ENCODE measurements at places on chromosomes 4 and X.

DNA sequence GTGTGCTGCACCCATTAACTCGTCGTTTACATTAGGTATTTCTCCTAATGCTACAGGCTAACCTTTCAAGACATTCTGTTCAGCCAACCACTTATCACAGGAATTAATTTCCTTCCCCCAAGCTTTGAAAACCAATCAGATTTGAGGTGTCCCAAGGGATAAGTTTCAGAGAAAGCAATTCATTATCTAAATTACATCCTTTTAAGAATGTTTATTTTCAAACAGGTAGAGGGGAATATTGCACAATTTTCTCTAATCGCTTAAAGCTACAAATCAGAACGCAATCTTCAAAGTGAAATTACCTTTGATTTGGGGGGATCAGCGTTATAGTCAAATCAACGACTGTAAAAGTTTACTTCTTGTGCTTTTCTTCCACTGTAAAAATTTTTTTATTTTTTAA is 1.6 kb downstream of the CLOCK start:
- DNase-seq, result no peak

DNA sequence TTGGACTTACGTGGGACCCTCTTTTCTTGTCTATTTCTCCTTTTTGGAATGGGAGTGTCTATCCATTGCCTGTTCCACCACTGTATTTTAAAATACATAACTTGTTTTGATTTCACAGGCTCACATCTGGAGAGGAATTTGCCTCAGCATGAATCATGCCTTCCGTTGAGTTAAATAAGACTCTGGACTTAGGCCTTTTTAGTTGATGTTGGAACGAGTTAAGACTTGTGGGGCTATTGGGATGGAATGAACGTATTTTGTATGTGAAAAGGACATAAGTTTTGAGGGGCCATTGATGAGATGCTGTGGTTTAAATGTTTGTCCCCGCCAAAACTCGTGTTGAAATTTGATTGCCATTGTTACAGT is 66.2 kb downstream of the BEX3 start:
- no peak for DNase-seq

GRCh38 chrX:24343719-24344118 is 16.7 kb upstream of the SUPT20HL1 start:
- DNase-seq, result no peak

DNA sequence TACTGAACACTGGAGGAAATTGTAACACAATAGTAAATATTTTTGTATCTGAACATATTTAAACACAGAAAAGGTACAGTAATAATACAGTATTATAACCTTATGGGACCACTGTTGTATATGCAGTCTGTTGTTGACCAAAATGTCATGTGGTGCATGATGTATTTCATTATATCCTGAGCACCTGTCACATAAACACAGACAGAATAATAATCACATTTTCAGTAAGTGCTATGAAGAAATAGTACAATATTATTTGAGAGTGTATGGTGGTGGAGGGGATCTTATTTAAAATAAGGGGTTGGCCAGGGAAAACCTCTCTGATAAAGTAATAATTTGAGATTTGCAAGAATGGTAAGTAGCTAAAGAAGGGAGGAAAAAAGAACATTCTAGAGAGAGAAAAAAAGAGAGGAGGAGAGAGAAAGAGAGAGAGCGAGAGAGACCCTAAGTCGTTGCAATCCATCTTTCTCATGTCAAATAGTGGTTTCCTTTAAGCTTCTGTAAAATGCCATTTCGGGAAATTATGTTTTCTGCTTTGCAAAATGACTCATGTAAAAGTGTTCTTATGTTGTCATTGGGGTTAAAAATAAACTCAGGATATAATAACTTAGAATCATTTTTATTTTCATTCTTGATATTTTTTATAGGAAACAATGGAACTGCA is 19.3 kb upstream of the CLNK start:
- DNase-seq, result no peak

GRCh38 chr4:129246910-129247461 is 151.0 kb downstream of the C4orf33 start:
- no peak for DNase-seq

DNA sequence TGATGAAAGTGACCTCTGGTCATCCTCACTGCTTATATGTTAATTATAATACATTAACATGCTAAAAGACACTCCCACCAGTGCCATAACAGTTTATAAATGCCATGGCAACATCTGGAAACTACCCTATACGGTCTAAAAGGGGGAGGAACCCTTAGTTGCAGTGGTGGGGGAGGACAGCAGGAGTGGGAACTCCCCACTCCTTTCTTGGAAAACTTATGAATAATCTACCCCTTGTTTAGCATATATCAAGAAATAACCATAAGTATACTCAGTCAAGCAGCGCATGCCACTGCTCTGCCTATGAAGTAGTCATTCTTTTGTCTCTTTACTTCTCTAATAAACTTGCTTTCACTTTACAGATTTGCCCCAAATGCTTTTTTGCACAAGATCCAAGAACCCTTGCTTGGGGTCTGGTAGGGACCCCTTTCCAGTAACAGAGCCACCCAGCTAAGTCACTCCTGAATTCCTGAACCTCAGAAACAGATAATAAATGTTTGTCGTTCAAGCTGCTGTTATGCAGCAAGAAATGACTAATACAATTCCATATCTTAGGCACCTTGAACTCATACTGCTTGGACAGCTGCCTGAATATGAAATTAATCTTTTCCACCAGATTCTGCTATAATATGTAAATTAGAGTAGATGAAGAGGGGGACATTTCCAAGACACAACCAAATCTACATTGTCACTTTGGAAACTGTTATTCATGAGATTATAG is 14.4 kb upstream of the REPS2 start:
- no peak for DNase-seq

- DNase-seq, result no peak
These were observed 18.0 kb upstream of the TMSB4X start for GRCh38 chrX:12956704-12957534.

DNA sequence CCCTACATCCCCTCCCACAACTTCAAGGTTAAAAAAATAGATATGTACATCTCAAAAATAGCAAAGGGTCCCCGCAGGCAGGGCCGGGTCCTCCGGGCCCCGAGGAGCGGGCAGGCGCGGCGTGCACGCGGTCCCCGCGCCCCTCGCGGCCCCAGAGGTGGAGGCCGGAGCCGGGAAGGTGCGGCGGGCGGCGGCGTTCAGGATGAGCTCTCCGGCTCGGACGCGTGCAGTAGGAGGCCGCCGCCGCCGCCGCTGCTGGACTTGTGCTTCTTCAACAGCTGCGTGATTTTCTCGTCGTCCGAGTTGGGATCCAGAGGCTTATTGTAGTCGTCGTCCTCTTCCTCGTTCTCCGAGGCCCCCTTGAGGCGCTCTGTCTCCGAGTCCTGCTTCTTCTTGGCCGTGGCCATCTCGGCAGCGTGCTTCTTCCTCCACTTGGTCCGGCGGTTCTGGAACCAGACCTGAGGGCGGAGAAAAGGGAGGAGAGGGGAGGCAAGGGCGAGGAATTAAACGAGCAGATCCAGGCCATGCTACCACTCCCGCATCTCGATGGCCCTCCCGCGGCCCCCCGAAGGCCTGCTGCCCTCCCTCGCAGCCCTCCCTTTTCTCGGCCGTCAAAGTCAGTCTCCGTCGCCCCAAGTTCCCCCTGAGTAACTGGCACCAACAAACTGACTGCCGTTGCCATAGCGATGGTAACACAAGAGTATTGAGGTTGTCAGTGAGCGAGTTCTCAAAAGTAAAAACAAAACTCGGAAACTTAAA is 5.8 kb downstream of the NKX6-1 start:
- no peak for DNase-seq

- DNase-seq, result no peak
These were observed 11.7 kb upstream of the PRPS2 start for GRCh38 chrX:12779534-12779933.

DNA sequence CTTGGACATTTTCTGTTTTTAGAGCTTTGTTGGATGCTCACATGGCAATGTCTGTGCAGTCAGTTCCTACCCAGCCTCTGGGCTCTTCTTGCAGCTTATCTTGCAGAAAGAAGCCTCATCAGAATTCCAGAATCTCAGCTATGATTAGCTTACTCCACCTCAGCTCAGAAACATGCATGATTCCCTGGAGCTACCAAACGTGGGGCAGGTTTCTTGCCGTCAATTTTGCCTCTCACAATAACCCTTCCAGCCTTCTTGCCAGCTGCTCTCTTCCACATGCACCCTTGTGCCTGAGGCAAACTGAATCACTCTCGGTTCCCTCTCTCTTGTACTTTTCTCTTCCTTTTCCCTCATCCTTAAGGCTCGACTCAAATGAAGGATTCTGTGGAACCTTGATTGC is 141.4 kb downstream of the PTTG2 start:
- DNase-seq, result no peak

DNA sequence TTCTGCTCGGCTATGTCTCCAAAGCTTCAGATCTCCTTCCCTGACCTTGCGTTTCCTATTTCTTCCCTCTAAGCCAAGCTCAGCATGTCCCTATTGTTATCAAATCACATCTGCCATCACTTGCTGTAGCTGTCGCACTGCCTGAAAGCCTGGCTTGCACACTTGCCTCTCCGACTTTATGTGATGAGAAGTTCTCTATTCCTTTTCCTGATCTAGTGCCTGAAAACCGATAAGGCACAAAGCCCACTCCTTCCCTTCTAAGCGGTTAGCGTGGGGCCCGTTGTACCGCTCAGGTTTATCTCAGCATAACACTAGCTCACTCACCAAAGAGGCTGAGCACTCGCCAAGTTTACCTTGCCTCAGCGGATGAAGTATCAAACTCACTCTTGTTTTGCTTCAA is 816 bp downstream of the NMU start:
- DNase-seq, result no peak

GRCh38 chr4:124783847-124784246 is 71.3 kb upstream of the ANKRD50 start:
- DNase-seq, result no peak

DNA sequence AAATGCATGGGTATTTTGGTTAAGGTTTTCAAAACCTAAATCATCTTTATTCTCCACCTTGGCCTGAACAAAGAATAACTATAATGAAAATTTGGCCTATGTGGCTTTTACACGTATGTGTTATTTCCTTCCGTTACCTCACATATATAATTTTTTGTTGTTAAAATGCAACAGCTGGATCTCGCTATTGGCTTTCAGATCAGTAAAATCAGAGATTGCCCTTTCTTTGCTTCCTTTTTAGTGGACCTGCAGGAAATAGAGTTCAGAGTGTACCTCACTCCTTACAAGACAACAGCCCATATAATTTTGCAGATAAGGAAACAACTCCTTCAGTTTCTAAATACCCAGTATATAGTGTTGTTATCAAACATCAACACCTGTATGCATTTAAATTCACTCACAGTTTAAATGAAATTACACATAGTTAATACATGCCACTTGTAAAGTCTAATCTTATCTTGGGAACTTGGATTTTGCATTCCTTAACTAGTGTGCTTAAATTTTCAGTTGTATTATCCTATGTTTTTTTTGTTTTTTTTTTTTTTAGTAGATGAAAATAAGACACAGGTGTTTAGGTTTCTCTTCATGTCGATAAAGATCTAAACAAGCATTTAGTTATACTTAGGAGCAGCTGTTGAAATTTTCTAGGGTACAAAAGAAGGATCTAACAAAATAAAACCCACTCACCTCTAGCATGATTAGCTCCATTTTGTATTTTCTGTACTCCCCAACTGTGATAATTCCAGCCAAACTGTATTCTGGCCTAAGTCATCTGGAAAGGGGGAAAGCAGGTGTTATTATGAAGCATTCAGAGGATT is 96.2 kb upstream of the SPRY1 start:
- no peak for DNase-seq

- no peak for DNase-seq
These were observed 9.9 kb downstream of the ASMTL start for GRCh38 chrX:1442724-1443367.

Data from stimulated activated CD8-positive, alpha-beta memory T cell treated with anti-CD3 and anti-CD28 coated beads, Interleukin-4, amount 100 ng/mL, for 24 hours (primary cell).